ENCODE measurements at places on chromosomes 2 and 18. TPM values are rescaled to one million over a fixed set of nuclear protein-coding genes. Genes with fewer than 3 reads are reported as not detected.

DNA sequence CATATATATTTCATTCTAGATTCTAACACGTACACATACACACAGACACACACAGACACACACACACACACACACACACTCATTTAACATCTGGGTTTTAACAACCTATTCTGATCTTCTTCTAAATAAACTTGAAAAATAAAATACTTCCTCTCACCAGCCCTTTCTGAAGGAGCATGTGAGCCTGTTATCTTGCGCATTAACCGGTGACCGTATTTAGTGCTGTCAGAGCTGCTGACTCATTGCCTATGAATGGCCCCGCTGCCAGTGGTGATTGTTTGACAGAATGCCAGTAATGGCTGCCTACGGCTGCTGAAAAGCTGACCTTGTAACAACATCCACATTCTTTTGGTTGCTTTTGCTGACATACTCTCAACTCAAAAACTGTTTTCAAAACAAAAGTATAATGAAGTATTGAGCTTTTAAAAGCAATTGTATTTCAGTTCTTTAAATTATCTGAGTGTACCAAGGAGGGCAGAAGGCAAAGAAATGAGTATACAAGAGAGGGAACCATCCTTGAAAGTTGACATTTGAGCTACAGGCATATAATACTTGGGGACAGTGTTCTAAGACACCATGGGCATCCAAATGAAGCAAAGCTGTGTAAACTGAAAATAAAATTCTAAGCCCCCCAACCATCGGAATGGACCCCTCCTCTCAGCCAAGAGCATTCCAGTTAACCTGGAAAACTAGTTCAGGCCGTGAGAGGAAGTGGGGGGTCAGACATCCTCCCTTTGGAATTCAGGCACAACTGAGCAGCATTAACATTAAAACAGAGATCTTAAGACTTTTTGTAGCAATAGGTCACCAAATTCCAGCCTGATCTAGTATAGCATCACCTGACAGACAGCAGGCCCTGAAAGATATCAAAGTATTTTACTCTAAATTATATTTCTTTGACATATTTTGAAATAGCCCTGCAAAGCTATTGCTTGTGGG is 50.2 kb upstream of the DTNA start:
- ATAC-seq, result no peak

DNA sequence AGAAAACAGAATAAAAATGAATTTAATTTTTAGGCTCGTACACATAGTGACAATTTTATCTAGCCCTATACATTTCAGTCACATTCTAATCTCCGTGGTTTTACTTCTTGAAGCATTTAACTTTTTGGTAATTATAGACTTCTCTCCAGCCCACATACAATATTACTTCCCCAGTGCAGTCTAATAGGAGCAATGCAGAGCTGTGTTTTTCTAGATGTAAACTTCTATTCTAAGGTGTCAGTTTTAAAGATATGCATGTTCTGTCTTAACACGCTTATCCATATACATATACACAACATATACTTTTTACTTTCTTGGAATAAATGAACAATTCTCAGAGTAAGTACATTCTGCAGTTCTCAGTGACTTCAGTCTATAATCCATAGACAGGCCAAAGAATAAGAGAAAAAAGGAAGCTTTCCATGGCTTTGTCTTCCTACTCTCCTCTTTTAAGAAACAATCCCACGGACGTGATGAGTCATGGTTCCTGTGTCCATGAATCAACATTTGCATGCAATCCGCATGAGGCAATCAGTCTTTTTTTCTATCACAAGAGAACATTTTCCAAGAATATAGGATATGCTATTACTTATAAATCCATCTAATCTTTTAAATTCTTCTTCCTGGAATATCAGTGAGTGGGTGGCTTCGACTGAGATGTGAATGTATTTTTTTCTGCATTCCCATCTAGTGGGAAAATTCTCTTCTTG is 42.8 kb downstream of the CCDC102B start:
- no peak for ATAC-seq

GRCh38 chr2:172089005-172089504 is 3.7 kb downstream of the DLX1 start:
- no peak for ATAC-seq

DNA sequence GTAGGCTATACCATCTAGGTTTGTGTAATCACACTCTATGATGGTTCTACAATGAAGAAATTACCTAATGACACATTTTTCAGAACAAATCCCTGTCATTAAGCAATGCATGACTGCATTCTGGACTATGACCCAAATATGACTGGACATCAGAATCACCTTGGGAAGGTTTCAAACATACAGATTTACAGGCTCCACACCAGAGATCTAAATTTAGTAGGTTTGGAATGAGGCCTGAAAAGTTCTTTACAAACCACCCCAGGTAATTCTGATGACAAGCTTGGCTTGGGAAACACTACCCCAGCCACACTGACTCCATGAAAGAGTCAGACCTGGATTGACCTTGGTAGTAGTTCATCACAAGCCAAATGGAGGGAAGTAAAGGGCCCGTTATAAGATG is 52.2 kb upstream of the NFE2L2 start:
- ATAC-seq, result no peak

DNA sequence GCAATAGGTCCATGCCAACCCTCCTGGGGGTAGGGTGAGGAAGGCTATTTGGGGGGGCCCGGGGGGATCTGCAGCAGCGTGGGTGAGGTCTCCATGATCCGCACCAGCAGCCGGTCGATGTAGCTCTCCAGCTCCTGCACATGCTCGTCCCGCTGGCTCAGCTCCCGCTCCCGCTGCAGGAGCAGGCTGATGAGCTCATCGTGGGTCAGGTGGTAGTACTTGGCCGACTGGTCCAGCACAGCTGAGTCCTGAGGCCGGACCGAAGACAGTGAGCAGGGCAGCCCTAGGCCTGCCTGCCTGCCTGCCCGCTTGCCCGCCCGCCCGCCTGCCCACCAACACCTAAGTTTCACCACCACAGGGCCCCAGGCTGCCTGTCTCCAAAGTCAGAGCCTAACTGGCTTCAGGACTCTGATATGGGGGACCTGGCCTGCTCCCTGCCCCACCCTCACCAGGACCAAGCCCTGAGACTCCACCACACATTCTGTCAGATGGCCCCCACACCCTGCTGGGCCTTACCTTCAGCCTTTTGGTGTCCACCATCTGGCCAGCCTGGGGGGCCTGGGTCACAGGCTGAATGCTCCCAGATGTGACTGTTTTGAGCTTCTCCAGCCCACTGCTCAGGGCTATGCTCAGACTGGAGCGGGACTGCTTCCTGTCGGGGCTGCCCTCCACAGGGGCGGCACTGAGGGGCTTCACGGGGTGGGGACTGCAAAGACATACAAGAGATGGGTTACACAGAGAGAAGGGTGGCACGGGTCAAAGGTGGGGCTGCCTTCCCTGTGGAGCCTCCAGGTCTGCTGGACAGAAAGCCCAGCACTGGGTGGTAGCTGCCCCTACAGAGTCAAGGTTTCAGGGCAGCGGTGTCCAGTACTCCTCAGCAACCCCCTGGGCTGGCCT is 4.2 kb upstream of the SFXN5 start:
- ATAC-seq, result no peak

GRP gene
- total RNA-seq, result not detected

DNA sequence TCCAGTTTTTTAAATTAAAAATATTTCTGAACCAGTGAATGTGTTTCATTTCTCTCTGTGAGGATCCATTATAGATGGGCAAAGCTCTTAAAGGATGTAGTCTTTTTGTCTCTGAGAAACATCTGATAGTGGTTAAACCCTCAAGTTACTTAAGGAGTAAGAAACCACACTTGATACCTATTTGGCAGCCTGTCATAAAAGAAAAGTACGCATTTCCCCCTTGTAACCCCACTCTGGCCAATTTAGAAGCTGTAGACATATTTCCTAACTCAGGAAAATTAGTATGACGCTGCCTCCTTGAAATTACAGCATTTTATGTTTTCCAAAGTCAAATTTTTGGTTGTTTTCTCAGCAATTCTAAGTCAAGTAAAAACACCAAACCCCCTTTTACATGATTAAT is 2.0 kb downstream of the STAT4 start:
- no peak for ATAC-seq

DNA sequence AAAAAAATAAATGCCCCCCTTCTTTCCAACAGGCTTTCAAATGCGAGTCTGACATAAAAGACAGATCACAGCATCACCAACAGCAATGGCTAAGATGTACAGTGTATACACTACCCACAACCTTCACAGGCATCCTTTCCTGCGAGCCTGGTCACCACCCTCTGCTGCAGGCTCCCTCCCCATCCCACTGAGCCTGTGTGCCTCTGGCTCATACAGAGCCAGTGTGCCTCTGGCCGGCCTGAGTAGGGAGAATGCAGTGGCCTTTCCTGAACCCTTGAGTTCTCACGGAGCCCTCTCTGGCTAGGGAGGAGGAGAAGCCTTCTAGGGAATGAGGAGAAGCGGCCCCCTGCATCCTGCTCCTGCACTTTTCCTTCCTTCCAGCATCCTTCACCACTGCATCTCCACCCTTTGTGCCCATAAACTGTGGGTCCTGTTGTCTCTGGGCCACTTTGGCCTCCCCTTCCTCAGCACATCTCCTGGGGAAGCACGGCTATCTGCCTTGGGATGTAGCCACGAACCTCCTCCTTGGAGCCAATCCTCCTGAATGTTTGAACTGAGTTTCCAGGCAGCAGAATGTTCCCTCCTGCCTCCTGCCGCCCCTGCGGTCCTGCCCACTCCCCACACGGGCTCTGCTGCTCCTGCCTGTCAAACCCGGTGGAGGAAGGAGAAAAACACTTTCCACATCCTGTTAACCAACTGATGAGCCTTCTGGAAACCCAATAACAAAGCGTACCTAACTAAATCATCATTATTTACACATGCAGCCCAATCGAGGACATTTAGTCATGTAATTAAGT is 22.5 kb downstream of the GYPC start:
- no peak for ATAC-seq

CNTNAP5 gene
- not detected for total RNA-seq

DNA sequence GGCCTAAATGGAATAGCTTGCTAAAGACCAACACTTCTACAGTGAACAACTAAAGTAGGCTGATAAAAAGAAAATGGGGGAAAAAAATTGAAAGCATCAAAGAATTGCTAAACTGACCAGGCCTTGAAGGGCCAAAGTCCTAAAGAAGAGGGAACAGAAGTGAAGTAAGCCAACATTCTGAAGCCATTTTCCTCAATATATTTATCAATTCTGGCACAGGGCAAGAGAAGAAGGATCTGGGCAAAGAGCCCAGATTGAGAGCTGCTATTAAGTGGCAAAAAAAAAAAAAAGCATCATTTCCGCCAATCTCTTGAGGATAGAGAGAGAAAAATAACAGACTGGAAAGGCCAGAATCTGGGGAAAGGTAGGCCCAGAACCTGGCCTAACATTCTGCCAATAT is 25.7 kb downstream of the FANCL start:
- no peak for ATAC-seq

DNA sequence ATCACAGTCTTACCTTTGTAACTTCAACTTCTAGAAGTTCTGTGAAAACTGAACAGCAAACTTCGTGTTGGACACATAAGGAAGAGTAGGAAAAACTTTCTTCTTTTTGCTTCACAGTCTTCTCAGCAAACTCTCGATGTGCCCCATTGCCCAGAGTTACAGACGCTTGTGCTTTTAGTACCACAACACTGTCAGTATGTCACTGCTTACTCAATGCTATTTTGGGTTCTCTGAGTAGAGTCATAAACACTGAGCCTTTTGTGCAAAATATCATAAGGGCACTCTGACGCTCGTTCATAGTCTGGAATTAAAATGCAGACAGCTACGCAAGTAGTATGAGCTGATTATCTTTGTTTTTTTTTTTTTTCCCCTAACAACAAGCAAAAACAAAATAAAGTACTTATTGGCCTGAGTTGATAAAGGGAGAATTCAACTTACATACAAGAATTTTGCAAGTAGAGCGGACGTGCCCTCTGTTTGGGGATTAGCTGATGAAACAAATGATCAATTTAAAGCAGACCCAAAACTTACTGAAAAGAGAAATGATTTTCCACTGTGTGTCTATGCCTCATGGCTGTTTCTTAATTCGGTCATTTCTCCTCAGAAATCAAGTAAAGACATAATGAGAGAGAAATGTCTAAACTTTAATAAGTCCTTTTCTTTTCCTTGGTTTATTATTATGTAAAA is at the start of gene CDH19:
Gene CDH19, minus strand, starts transcription at position 150 of the 687 bp plus-strand sequence. CDS start 31,886 bp downstream, outside the sequence.
- ATAC-seq, result no peak

GRCh38 chr18:26407736-26408601 is 140.4 kb downstream of the KCTD1 start:
- ATAC-seq, result no peak

GRCh38 chr2:240215676-240216051 is 75.2 kb upstream of the OTOS start:
- no peak for ATAC-seq

- no peak for ATAC-seq
Measured at GRCh38 chr2:71688530-71688929, 235.2 kb downstream of the DYSF start.

TET3 gene
- total RNA-seq, result 15.1 TPM

DNA sequence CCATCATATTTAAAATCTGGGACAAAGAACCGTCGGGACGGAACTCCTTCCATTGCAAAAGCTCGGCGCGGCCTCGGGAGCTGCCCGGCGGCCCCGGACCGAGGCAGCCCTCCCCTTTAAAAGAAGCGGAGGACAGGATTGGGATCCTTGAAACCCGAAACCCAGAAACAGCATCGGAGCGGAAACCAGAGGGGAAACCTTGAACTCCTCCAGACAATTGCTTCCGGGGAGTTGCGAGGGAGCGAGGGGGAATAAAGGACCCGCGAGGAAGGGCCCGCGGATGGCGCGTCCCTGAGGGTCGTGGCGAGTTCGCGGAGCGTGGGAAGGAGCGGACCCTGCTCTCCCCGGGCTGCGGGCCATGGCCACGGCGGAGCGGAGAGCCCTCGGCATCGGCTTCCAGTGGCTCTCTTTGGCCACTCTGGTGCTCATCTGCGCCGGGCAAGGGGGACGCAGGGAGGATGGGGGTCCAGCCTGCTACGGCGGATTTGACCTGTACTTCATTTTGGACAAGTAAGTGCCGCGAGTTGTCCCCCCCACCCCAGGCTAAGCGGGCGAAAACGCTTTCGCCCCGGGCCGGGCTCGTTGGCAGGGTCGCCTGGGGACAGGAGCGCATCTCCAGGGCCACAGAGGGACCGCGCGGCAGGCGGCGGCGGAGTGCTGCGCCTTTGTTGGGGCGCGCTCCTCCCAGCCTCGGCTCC is at the start of gene ANTXR1:
Gene ANTXR1, plus strand, starts transcription at position 38 of the 698 bp plus-strand sequence. Its CDS starts 321 bp downstream, at position 359.
- peak; percentile 52 for ATAC-seq

EMILIN1 gene
- total RNA-seq, result 0.42 TPM

GRCh38 chr2:113075030-113075429 is 7.3 kb downstream of the IL1F10 start:
- no peak for ATAC-seq

IL37 gene
- 0.78 TPM for total RNA-seq

GRCh38 chr2:32061430-32061829 is 1.9 kb upstream of the SPAST start:
- no peak for ATAC-seq

EPHA4 gene
- total RNA-seq, result 8.0 TPM

DNA sequence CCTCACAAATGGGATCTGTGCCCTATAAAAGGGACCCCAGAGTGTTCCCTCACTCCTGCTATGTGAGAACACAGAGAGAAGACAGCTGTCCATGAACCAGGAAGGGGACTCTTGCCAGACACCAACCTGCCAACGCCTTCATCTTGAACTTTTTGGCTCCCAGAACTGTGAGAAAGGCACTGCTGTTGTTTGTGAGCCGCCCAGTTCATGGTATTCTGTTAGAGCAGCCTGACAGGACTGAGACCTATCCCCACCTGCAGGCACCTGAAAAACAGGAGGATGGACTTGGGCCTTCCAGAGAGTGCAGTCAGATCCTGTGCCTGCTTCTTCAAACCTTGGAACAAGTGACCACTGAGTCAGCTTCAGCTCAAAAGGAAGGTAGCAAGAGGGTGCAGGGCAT is 51.4 kb downstream of the CRACDL start:
- ATAC-seq, result no peak

SERPINB4 gene
- not detected for total RNA-seq
